Panc1 (cell line): ENCODE measurements at places on chromosomes 2 and 18. TPM values are rescaled to one million over a fixed set of nuclear protein-coding genes. Genes with fewer than 3 reads are reported as not detected.

Gene SERPINB11
- not detected for total RNA-seq

Gene GREB1L
- total RNA-seq, result 11.0 TPM

Gene SULT1C4
- total RNA-seq, result not detected

Gene DAPL1
- total RNA-seq, result not detected

Gene KCNG3
- total RNA-seq, result 4.3 TPM

- H3K4me3 ChIP-seq, result no peak overlapping the region
- no peak for DNase-seq
- no peaks in the 10 kb centered on the region for H3K4me1 ChIP-seq
- no peaks in the 10 kb centered on the region for H3K27me3 ChIP-seq
- no peaks in the 10 kb centered on the region for H3K36me3 ChIP-seq
Measured at GRCh38 chr18:63700501-63700900, 2.3 kb upstream of the SERPINB11 start.

GRCh38 chr2:144376460-144376859 is 143.5 kb downstream of the ZEB2 start:
- no peak overlapping the region for H3K4me3 ChIP-seq
- peaks cover 4% of the 10 kb centered on the region; the same call in 1 of the 2 replicates for H3K27me3 ChIP-seq
- no peaks in the 10 kb centered on the region for H3K4me1 ChIP-seq
- DNase-seq, result no peak
- no peak overlapping the region for H3K27ac ChIP-seq

- H3K4me3 ChIP-seq, result no peak overlapping the region
- H3K27me3 ChIP-seq, result no peaks in the 10 kb centered on the region
- no peaks in the 10 kb centered on the region; the same call in 1 of the 2 replicates for H3K4me1 ChIP-seq
- no peak overlapping the region for H3K27ac ChIP-seq
- no peak for DNase-seq
- H3K36me3 ChIP-seq, result no peaks in the 10 kb centered on the region
Measured at GRCh38 chr2:69962986-69963730, 1.7 kb upstream of the ASPRV1 start.

DNA sequence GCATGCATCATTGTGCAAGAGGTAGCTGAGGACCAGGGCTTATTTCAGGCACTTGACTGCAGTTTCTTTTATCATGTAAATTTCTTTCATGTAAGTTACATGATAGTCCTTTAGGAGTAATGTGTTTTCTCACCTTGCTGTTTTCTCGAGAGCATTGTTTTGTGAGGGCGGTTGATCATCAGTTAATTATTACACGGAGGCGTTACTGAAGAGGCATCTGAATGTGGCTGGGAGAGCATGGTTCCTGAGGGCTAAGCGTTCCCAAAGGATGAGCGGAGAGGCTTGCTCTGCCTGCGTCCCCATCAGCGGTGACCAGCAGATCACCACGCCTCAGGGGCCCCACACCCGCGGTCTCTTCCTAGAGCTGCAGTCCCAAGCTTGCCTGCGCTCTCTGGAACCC is 156.1 kb upstream of the NFATC1 start:
- no peak overlapping the region for H3K4me3 ChIP-seq
- H3K4me1 ChIP-seq, result peaks cover 1% of the 10 kb centered on the region; the same call in 1 of the 2 replicates
- H3K36me3 ChIP-seq, result no peaks in the 10 kb centered on the region
- no peak for DNase-seq

DNA sequence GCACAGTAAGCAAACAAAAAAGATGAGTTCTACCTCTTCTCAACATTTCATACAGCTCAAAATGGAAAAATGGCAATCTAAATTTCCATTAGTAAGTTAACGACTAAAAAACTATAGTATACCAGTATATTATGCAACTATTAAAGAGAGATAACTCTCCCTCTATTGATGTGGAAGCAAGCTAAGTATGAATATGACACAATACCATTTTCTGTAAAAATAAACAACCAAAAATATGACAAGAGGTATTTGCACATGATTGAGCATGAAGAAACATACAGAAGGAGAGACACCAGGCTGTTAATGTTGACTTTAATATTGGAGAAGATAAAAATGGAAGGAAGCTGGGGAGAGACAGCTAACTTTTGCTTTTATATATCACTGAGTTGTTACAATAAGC is 103.5 kb upstream of the ARL5A start:
- H3K27ac ChIP-seq, result no peak overlapping the region
- no peak overlapping the region for H3K4me3 ChIP-seq
- peaks cover 18% of the 10 kb centered on the region; the same call in 1 of the 2 replicates for H3K27me3 ChIP-seq
- H3K4me1 ChIP-seq, result no peaks in the 10 kb centered on the region

DNA sequence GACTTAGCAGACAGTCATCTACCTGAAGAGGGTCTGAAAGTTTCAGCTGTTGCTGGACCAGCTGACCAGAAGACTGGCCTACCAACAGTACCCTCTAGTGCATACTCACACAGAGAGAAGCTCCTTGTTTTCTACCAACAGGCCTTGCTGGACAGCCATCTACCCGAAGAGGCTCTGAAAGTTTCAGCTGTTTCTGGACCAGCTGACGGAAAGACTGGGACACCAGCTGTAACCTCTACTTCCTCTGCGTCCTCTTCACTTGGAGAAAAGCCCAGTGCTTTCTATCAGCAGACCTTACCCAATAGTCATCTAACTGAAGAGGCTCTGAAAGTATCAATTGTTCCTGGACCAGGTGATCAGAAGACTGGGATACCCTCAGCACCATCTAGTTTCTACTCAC is 63.2 kb downstream of the ALMS1 start:
- no peaks in the 10 kb centered on the region; the same call in 1 of the 2 replicates for H3K36me3 ChIP-seq
- no peak overlapping the region for H3K27ac ChIP-seq
- no peak for DNase-seq
- no peaks in the 10 kb centered on the region for H3K4me1 ChIP-seq

GRCh38 chr2:160747501-160748170 is 254.0 kb upstream of the RBMS1 start:
- no peak for DNase-seq
- H3K36me3 ChIP-seq, result no peaks in the 10 kb centered on the region
- H3K27me3 ChIP-seq, result no peaks in the 10 kb centered on the region
- H3K4me3 ChIP-seq, result no peak overlapping the region
- H3K27ac ChIP-seq, result no peak overlapping the region

- no peaks in the 10 kb centered on the region; the same call in 1 of the 2 replicates for H3K36me3 ChIP-seq
- no peak overlapping the region for H3K4me3 ChIP-seq
- DNase-seq, result no peak
- H3K27ac ChIP-seq, result no peak overlapping the region
Measured at GRCh38 chr2:100870652-100871531, 51.0 kb downstream of the NPAS2 start.

DNA sequence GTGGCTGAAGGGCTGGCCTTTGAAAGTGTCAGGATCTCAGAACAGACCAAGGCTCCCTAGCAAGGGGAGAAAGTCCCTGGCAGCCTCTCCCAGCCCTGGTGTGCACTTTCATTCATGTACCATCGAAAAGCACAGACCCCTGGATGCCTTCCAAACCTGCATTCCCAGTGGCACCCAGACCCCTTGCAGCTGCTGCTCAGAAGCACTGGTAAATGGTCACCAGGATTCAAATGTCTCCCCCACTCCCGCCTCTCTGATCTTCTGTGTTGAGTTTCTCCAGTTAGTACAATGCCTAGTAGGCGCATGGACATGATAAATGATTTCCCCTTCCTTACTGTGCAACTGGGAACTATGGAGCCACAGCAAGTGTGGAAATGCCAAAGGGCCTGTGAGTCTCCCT is 180.0 kb downstream of the GLI2 start:
- no peak overlapping the region for H3K4me3 ChIP-seq
- H3K4me1 ChIP-seq, result peaks cover 30% of the 10 kb centered on the region
- peak overlapping the region; percentile 48; the same call in 1 of the 2 replicates for H3K27ac ChIP-seq
- no peak for DNase-seq
- H3K36me3 ChIP-seq, result no peaks in the 10 kb centered on the region

DNA sequence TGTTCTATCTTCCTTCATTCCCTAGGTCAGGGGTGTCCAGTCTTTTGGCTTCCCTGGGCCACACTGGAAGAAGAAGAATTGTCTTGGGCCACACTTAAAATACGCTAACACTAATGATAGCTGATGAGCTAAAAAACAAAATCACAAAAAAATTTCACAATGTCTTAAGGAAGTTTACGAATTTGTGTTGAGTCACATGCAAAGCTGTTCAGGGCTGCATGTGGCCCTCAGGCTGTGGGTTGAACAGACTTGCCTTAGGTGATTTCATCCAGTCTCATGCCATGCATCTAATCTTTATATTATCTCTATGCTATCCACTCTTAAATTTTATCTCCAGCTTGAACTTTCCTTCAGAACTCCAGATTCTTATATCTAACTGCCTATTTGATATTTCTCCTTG is 80.1 kb downstream of the CCDC85A start:
- H3K4me1 ChIP-seq, result no peaks in the 10 kb centered on the region
- no peak overlapping the region for H3K27ac ChIP-seq
- H3K36me3 ChIP-seq, result no peaks in the 10 kb centered on the region

DNA sequence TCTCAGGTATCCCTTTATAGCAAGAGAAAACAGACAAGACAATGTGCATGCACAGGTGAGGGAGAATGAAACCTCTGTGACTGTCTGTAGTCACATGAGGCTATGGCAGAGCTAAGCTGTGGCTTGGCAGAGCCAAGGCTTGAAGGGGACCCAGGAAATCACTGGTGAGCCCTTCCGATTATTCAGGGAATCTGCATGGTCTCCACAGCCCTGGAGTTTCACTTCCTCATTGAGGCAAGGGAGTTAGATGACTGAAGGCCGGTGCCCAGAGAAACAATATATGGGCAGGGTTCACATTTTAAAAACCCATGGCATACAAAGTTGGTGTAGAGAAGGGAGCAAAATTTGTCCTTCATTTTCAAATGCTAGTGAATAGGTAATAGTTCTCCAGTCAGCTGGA is 144.4 kb upstream of the REV1 start:
- H3K4me3 ChIP-seq, result no peak overlapping the region
- H3K27me3 ChIP-seq, result no peaks in the 10 kb centered on the region
- H3K36me3 ChIP-seq, result no peaks in the 10 kb centered on the region
- H3K4me1 ChIP-seq, result no peaks in the 10 kb centered on the region
- H3K27ac ChIP-seq, result no peak overlapping the region
